ENCODE measurements at places on chromosomes 13 and 19.
A peak's percentile ranks its signal among the peaks of the same experiment; 100 is the strongest.

DNA sequence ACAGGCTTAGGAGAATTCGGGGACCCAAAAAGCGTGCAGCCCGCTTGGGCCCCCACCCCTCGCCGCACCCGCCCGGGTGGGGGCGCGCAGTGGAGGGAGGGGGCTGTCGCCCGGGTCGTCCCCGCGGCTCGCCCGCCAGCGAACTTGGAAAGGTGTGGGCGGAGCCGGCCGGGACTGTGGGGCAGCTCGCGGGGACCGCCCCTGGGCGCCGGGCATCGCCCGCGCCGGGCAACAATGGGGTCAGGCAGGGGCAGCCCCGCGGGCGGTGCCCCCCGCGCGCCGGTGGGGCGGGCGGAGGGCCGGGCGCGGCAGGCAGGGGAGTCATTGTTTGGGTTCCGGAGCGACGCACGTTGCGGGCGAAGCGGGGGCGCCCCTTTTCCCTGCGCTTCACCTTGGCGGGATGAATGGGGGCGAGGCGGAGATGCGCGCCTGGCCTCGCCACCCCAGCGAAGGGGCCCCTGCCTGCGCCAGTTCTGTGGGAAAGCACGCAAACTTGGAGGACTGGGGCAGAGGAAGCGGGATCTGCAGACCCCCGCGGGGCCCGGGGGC lies 647 bp upstream of the KLF12 start:
- DNase-seq = peak; percentile 91

DNA sequence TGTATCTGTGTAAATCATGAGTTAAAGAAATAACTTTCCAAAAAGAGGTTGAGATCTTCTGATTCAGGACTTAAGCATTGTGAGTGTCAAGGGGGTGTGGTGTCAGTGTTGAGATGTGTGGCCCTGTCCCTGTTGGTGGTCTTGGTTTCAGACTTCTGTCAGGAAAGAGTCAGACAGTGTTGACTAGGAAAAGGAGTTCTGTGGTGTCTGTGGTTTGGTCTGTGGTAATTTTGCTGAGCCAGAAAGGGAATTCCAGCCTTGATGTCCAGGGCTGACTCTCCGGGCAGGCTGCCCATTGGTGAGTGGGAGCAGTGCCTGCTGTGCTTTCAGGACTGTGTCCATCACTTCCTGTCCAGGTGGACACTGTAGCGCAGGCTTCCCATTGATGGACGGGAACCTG lies 39.8 kb upstream of the IGFL4 start:
- DNase-seq = no peak

DNA sequence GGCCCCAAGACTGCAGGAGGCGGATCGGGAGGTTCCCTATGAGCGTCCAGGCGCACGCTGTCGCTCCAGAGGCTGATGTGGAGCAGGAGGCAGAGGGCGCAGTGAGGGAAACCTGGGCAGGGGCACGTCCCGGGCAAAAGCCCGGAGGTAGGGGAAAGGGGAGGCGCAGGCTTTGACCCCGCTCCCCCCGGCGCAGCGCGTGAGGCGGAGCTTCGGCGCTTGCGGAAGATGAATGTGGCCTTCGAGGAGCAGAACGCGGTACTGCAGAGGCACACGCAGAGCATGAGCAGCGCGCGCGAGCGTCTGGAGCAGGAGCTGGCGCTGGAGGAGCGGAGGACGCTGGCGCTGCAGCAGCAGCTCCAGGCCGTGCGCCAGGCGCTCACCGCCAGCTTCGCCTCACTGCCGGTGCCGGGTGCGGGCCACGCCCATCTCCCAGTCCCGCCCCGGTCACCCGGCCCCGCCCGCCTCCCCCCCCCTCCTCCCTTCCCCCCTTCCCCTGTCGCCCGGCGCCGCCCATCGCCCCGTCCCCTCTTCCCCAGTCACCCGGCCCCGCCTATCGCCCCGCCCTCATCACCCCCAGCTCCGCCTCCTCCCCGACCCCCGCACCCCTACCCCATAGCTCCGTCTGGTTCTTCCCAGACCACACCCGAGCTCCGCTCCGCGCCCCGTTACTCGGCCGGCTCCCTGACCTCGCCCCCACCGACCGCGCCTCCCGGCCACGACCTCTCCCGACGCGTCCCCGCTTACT lies 4.1 kb downstream of the HMG20B start:
- DNase-seq = no peak

DNA sequence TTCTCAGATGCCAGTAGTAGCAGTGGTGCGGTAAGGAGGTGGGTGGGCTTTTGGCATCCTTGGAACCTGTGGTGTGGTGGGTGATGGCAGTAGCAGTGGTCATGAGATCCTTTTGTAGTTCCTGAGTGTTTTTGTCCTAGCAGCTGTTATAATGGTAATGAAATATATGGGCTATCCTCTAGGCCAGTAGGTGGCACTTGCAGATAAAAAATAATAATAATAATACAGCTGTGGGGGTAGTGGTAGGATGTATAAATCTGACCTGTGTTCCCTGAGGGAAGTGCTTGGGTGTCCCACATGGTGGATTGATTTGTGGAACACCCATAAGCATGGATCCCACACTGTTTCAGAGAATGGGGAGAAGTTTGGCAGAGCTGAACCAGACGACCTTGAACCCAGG lies 334.0 kb downstream of the SLITRK5 start:
- DNase-seq = no peak

DNA sequence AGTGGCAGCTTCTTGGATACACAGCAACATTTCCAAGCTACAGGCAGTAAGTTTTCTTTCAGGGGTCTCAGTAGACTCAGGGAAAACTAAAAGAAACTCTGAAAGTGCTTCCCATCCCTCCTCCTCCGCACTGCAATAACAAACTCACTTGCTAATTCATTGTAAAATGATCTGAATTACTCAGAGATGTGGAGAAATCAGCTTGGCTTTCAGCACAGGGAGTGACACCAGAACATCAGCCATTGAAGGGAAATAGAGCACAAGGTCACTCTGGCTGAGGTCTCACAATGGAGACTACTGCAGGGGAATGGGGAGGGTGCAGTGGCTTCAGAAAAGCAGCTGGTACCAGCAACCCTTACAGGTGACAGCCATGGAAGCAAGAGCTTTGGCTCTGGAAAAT lies 137.3 kb upstream of the SERP2 start:
- DNase-seq = no peak

- no peak for DNase-seq
Measured at GRCh38 chr19:10087296-10088061, 1.4 kb downstream of the SHFL start.
